ENCODE measurements at places on chromosomes 5 and 9.

DNA sequence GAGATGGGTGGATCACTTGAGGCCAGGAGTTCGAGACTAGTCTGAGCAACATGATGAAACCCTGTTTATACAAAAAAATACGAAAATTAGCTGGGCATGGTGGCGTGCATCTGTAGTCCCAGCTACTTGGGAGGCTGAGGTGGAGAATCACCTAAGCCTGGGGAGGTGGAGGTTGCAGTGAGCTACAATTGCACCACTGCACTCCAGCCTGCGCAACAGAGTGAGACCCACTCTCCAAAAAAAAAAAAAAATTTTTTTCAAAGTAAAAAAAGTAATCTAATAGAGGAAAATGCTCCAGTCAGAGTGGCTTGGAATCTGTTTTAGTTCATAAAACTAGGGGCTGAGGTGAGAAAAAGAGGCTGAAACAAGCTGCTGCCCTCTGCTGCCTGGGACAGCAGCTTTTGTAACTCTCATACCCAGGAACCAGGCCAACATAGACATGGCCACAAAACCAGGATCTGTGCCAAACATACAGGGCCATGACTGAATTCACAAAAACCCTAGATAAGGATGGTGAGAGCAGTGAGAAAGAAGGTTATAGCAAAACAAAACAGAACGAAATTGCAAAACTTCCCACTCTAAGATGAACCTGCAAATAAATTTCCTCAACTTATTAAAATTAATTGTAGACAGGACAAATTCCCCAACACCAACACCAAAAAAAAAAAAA, 13.1 kb upstream of the DCAF12 start:
- peak; percentile 49 for DNase-seq

DNA sequence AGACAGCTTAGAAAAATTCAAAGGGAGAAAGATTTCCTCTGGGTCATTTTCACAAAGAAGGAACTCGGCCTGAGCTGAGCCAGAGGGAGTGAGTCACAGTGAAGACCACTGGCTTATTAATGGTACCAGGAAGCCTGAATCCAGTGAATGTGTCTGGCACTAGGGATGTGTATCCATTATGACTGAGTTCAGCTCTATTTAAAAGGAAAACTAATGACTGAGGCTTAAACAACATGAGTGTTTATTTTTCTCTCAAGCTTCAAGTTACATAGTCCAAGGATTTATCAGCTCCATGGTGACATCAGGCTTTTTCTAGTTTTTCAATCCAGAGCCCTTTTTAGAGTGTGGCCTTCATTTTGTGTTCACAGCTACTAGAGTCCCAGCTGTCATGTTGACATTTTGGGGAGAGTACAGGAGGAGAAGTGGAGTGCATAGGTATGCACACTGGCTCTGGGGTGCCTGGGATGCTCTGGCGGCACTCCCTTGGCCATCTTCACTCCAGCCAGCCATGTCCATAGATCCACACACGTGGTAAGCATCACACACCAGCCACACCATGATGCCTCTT, 159.5 kb upstream of the ERCC6L2 start:
- no peak for DNase-seq

DNA sequence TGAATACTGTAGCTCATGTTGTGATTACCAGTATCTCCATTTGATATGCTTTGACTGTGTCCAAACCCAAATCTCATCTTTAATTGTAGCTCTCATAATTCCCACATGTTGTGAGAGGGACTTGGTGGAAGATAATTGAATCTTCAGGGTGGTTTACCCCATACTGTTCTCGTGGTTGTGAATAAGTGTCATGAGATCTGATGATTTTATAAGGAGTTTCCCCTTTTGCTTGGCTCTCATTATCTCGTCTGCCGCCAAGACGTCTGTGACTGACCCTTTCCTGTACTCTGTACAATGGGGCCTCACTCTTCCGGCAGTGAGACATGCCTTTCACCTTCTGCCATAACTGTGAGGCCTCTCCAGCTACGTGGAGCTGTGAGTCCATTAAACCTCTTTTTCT, 59.3 kb downstream of the TRIO start:
- DNase-seq: no peak

DNA sequence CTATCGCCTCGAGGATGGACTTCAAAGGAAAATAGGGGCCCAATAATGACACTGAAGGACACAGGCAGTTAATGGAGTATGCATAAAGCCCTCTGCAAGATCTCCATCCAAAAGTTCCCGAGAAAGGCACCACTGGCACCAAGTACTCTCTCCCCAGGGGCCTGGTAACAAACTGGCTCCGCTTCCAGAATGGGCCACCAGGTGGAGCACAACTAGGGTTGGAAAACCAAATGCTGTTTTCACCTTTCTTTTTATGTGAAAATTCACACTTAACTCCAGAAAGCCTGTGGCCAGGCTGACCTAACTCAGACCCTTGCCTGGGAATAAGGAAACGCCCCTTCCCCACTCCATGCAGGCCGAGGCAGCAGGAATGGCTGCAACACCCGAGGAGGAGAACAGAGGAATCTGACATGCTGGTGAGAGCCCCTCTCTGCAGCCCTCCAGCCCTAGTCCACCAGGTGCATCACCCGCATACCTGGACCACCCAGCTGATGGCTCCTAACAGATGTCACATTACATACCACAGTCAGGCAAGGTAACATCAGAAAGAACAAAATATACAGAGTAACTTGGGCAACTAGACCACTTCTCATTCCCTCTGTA, 42.8 kb downstream of the CAMSAP1 start:
- peak; percentile 21 for DNase-seq

DNA sequence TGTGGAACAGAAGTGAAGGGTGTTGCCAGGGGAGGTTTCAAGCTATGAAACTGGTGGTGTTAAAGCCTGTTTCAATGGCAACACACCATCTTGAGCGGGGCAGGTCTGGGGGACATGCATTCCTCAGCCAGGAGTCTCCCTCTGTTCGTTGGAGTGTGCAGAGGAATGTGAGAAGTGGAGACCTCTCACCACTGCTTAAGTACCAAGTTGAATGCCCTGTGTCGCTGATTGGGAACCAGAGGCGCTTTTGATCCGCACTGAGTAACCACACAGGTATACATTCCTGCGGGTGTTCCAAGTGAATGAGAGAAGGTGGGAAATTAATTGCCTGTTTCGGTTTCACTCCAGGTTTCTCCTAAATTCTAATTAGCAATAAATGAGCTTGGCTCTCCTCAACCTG, 99.4 kb downstream of the LIX1 start:
- DNase-seq: no peak

DNA sequence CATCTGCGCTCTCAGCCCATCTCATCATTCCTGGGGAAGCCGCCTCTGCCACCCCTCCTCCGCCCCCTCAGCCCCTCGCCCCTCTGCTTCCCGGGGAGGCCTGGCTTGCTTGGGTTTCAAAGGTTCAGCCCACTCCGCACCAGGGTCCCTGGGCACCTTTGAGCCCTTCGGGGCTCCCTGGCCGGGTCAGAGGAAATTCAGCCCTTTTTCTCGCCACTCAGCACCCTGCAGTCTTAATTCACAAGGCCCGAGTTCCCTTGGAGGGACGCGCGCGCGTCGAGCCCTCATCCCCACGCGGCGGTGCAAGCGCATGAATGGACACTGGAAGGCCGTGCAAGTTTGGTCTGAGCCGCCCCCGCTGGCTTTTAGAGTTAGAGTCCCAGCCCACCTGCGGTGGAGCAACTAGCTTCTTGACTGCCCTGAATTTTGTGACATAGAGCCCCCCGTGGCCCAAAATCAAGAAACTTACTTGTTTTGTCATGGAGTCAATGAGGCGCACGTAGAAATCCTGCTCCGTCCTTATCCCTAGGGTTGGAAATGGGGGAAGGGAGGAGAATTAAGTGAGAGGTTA, 4.5 kb downstream of the EBF1 start:
- no peak for DNase-seq

DNA sequence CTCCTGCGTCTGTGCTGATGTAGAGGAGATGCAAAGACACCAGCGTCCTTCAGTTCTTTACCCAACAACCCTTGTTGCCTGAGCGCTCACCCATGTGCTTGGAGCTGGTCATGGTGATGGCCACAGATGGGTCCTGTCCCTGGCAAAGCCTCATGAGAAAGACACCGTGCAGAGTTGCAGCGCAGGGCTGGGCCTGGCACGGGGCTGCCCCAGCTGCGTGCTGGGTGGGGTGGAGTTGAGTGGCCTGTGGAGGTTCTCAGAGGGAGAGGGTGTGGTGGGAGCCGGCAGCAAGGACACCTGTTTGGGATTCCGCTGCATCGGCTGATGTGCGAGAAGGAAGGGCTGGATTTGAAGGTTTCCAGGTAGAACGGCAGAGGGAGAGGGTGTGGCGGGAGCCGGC, 125.2 kb upstream of the CACNA1B start:
- no peak for DNase-seq

DNA sequence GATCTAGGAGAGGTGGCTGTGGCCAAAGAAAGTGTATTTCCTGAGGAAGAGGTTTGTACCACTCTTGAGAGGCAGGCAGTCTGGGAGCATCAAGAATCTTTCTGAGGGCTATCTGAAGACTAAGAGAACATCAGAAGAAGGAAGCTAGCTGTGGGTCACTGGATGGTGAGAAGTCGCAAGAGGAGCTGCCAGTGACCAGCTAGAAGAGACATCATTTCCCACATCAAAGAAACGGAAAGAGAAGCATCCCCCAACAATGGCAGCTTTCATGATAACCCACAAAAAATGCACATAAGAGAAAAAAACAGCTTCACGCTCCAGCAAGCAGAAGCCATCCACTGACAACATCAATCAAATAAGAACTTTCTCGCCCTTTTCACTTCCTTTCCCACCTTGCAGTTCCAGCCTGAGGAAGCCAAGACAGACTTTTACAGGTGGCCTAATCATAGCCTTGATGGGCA, 25.0 kb upstream of the CEP78 start:
- DNase-seq: no peak

GRCh38 chr9:133914442-133915342, 77.4 kb downstream of the VAV2 start:
- DNase-seq: no peak

DNA sequence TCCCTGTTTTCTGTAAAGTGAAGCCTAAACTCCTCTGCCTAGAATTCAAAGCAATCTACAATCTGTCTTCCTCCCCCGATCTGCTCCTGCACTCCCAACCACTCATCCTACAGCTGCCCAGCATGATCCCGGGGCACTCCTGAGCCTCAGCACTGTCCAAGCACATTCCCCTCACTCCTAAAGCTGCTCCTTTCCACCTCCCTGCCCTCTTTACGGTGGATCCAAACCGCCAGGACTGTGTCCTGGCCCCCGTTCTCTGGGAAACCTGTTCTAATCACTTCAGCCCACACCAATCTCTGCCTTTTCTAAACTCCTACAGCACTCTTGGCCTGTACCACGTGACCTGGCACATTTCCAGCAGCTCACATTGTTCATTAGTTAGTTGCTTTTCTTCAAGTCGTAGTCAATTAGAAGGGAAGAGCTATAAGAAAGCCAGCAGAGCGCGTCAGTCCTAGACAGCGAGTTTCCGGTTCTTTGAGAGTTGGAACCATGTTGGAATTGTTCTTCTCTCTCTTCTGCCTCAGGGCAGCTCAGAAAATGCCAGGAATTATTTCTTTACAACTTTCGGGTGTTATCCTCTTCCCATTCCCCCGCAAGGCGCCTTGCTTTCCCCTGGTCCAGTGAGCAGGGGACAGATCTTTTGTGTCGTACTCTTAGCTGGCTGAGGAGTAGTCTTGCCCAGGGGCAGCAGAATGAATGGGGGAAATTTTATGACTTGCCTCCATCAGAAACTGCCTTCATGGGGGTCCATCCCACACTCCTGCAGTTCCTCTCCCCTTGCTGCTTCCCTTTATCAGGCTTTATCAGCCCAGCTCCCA, 60.7 kb downstream of the NRG2 start:
- no peak for DNase-seq

- no peak for DNase-seq
Measured at GRCh38 chr5:151873701-151874100, 51.0 kb downstream of the GLRA1 start.

DNA sequence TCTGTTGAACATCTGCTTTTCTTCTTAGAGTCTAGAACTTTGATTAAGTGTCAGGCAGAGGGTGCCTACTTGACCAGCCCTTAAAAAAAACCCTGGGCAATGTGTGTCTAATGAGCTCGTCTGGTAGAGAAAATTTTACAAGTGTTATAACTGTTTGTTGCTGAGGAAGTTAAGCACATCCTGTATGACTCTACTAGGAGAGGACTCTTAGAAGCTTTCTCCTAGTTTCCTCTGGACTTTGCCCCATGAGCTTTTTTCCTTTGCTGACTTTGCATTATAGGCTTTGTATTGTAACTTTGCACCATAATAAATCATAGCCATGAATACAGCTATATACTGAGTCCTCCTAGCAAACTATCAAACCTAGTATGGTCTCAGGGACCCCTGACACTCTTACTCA, 39.4 kb downstream of the GNG10 start:
- DNase-seq: no peak

DNA sequence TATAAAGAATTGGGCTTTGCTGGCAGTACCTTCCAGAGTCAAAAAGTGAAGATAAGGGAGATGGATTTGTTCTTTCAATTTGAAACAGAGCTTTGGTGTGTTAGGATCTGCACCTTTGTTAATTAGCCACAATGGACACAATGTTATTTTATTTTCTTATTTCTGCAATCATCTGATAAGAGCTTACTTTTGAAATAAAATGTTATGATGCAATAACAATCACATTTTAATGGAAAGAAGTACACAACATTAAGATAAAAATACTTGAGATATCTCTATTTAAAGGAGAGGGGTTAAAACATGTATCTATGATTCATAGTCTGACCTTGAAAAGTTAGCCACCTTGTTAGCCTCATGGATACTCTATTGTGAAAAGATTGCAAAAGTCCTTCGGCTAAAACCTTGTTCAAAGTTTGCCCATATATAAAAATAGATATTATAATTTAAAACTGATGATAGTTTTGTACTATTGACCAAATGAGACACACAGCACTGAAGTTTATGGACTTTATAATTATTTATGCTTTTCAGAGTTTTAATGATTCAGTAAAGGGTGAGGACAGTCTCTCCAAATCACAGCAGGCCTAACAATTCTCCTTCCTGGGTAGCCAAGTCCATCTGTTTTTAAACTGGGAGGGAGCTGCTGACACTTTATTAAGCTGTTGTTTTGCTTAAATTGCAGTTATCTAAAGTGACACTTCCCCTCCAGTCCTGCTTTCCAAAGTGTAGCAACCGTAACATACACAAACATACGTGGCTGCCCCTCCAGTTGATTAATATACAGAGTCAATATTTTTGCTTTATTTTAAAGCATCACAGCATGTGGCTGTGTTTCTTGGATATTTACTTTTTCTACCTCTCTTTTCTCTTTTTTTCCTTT, 47.6 kb upstream of the DAP start:
- no peak for DNase-seq

- no peak for DNase-seq
Measured at GRCh38 chr5:93674138-93674537, 67.3 kb downstream of the POU5F2 start.

DNA sequence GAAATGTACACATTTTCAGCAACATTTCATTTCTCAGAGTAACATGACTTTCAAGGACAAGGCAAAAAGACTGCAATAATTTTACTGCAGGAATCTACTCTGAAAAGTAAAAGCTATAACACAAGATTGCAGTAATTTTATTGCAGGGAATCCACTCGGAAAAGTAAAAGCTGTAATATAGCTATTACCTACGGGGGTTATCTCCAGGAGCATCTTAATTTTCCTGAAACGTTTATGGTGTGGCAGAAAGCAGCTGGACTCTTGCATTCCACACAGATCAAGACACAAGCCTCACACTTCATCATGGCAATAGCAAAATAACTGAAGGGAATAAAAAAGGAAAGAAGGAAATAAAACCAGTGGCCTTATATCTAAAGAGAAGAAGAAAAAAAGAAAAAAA, 171.2 kb downstream of the TSSK1B start:
- no peak for DNase-seq

- DNase-seq: no peak
Measured at GRCh38 chr9:137690930-137691645, 72.3 kb downstream of the EHMT1 start.

Data from NCI-H1694 (cell line).